Nucleus accumbens (tissue), 56 donors: ENCODE measurements at places on chromosomes 2 and 18.
A peak's percentile ranks its signal among the peaks of the same experiment; 100 is the strongest.

DNA sequence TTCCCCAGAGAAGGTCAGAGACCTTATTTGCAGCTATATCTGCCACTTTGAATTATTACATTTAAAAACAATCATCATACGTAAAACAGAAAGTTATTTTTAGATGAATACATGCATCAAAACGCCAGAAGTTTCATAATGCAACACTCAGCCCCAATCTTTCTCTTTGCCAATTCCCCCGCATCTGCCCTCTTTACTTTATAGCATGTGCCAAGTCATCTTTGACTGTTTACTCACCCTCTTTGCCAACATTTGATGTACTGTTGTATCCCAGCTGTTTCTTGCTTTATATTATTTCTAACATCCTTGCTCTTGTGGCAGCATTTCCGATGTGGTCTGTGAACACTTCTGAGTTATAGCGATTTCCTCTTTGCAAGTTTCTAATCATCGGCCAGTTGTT, 86.2 kb downstream of the CRIM1 start:
- DNase-seq: no peak

GRCh38 chr18:24584813-24585212, 124.4 kb downstream of the HRH4 start:
- no peak for DNase-seq

- DNase-seq: no peak
Measured at GRCh38 chr18:35634323-35634722, 52.8 kb downstream of the GALNT1 start.

- DNase-seq: no peak
Measured at GRCh38 chr2:195663007-195663406, 6.0 kb downstream of the SLC39A10 start.

GRCh38 chr2:34533585-34534183, 934.6 kb upstream of the FAM98A start:
- DNase-seq: no peak

DNA sequence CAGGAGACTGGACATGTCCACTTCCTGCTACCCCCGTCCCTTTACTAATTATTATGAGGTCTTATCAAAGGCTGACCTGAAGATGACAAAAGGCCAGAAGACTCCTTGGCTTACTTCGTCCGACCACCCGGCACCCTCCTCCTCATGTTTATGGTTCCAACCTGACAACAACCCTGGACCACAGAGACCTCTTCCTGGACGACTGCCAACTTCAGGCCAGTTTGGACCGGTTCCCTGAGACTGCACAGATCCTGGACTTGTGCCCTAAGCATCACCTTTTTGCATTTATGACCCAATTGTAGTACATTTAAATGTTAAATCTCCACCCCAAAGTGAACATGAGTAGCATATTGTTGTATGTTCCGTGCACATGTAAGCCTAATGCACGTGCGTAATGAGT, 5.8 kb downstream of the DRC1 start:
- no peak for DNase-seq

GRCh38 chr2:173952267-173953046, 12.7 kb downstream of the SP3 start:
- no peak for DNase-seq

DNA sequence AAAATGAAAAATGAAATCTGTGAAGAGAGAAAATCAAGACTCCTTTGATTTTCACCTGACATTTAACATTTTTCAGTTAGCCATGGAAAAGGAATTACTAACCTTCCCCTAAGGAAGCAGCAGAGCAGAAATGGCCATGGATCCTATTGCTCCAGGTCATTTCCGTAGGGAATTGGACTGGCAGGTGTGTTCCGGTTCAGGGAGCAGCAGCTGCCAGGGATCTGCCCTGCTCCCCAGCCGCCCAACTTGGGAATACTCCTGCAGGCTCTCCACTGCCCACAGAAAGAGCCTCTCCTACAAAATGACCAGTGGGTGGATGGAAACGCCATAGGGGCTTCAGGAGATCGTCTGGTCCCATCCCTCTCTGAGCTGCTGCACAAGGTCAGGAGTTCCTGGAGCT, 86.0 kb upstream of the MAPK4 start:
- no peak for DNase-seq

- no peak for DNase-seq
Measured at GRCh38 chr2:185219981-185220380, 518.6 kb upstream of the FSIP2 start.

GRCh38 chr2:235660484-235661082, 166.7 kb downstream of the AGAP1 start:
- no peak for DNase-seq

DNA sequence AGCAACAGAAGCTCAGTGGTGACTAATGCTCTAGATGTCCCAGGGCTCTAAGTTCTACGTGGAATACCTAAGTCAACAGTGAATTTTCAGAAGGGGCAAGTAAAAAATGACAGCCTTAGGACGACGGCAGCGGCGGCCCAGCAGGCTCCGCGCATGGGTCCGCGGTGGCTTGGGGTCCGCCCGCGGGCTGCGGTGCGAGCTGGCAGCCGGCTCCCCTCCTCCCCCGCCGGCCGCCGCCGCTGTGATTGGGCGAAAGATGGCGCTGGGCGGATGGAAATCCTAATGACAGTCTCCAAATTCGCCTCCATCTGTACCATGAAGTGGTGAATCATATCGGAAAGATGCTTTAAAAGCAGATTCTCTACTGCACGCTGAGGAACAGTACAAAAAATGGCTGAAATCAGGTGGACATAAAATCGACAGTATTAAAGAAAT, 74.7 kb downstream of the HNRNPLL start:
- no peak for DNase-seq

DNA sequence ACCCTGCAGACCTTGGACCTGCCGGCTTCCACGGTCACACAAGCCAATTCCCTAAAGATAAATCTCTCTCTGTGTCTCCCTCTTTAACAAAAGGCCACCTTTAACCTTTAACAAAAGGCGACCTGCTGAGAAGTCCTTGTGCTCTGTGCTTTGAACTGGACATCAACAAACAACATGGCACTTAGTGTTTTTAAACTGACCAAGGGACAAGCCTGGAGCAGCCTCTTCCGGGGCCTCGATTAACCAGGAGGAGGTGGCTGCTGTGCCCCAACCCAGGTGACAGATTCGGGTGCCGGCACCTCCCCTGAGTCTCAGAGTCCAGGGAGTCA, 135.3 kb downstream of the RTP5 start:
- no peak for DNase-seq

DNA sequence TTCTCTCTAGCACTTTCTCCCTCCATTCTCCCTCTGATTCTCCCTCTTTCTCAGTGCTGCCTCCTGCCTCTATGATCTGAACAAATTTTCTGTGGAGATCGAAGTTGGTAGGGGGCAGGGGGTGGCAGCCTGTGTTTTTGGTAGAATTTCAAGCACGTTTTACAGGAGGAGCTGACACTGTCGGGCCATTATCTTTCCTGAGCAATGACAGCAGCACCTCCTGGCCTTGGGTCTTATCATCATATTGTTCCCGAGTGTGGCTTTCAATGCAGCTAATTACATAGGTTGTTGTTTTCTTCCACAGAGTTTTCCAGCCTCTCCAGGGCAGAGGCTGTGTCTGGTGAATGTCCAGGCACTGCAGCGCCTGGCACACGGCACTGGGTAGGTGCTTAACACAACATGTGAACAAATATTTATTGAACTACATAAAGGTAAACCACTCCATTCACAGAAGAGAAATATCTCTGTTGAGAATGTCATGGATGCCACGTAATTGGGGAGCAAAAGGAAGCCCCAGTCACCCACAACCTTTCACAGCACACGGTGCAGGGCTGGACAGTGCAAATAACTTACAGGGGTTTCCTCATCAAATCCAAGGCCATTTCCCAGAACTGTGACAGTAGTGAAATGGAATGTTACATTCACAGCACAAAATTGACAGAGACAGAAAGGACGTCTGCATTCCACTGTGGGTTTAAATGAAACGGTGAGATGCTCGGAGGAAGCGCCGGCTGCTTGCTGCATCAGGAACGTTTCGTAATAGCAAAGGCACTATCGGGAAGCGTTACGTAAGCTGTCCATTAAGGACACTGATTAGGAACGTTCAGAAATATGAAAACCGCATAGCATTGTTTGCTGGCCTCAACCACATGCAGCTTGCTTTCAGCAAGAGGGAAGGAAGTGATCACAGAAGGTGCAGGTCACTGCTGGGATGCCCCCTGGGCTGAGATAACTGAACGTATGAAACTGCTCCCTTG, 6.5 kb upstream of the KCNG2 start:
- DNase-seq: no peak

DNA sequence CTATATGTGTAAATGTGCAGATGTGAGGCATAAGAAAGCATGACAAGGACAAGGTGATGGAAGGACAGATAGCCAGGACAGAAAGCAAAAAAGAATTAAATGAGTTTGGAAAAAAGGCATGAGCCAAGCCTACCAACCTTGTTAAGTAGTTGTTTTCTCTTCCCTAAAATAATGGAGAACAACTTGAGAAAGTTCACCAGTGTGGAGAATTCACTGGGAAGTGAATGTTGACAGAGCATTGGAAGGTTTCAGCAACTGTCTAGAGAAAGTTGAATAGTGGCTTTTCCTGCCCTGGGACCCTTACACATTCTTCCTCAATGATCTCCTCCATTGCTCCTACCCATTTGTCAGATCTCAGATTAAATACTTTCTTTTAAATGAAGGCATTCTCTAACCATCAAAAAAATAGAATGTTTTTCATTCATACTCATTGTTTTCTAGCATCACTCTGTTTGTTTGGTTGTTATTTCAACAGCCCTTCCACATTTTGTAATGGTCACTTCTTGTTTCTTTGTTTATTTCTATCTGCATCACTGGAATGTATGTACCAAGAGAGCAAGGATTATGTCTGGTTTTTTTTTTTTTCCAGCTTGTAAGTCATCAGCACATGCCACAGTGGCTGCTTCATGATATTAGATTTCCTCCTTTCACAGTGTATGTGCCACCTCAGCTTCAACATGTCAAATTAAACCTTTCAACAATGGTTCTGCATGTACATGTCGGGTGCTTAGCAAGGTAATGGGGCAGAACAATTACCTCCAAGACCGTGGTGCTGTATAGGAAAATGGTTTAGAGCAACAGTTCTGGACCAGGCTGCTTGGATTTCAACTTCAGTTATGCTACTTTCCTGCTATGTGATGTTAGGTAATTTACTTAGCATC, 586.0 kb upstream of the VRK2 start:
- DNase-seq: no peak

DNA sequence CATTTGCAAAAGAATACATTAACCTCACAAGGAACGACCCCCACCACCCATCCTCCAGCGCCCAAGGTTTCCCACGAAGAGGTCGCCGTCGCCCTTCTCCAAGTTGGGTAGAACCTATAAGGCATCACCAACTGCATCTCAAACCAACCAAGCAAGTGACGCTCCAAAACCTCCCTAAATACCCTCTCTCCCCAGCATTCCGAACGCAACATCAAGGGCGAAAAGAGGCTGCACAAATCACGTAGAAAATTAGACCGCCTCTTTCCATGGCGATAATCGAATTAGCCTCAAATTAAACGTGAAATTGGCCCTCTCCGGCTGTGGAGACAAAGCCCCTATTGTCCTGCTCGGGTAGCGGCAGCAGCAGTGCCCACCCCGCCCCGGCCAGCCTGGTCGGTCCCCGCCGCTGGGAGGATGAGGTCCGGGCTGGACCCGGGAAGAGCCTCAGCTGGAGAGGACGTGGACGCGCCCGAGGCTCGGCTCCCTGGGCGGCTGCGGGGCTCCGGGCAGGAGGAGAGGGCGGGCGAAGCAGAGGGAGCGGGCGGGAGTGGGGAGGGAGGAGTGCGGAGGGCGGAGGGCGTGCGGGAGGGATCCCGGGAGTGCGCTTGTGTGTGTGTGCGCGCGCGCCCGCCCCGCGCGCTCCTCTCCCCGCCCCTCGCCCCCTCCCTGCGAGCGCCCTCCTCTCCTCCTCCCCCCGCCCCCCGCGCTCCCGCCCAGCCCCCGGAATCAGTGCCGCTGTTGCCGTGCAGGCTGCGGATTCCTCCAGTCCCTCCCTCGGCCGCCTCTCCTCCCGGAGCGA, at the start of gene SPTBN1:
TSS of gene SPTBN1 (plus strand) at position 765 of the 799 bp plus-strand sequence. CDS start 70,092 bp downstream, outside the sequence.
- peak; percentile 84 for DNase-seq
